Eye (tissue), 1 donor: ENCODE measurements at places on chromosomes 1 and 21.

- DNase-seq, result peak; percentile 10
These were observed 95.1 kb downstream of the BARHL2 start for GRCh38 chr1:90621986-90622385.

DNA sequence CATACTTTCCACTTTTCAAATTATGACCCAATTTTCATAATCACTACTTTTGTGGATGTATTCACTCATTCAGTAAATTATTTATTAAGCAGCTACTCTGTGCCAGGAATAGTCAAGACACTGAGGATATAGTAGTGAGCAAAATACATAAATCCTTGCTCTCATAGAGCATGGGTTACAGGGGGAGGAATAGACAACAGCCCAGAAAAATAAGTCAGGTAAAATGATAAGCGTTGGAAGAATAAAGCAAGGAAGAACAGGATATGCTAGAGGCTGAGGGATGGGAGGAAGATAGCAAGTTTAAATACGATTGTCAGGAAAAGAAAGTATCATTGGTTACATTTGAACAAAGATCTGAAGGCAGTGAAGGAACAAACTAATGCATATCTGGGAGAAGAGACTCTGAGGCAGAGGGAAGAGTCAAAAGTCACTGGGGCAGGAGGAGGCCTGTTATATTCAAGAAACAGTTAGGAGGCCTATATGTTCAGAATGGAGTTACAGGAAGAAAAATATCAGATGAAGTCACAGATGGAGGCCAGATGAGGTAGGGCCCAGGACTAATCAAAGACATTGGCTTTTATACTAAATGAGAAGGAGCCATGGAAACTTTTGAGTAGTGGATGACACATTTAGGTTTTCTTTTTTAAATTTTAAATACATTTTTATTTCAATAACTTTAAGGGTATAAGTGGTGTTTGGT, 42.9 kb downstream of the SEC22B start:
- no peak for DNase-seq

- peak; percentile 75 for DNase-seq
These were observed 27.1 kb upstream of the HHAT start for GRCh38 chr1:210301615-210302000.

DNA sequence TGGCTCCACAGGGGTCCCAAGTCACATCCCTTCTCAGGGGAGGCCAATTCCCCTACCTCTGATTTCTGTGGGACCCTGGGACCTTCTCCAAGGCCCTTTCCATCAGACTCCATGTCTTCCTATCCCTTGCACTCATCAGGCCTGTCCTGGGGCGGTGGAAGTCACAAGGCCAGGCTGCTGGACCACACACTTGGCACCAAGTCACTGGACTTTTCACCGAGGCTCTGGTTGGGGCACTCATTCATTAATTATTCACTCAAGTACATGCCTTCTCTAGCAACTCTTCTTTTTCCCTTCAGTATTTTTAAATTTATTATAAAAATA, 11.2 kb upstream of the FOXO6 start:
- DNase-seq, result no peak

GRCh38 chr1:201181726-201182125, 8.9 kb upstream of the IGFN1 start:
- no peak for DNase-seq

- DNase-seq, result peak; percentile 33
These were observed 605.0 kb upstream of the PKN2 start for GRCh38 chr1:88079036-88079435.

GRCh38 chr1:32405672-32406467, 11.6 kb upstream of the BSDC1 start:
- no peak for DNase-seq

DNA sequence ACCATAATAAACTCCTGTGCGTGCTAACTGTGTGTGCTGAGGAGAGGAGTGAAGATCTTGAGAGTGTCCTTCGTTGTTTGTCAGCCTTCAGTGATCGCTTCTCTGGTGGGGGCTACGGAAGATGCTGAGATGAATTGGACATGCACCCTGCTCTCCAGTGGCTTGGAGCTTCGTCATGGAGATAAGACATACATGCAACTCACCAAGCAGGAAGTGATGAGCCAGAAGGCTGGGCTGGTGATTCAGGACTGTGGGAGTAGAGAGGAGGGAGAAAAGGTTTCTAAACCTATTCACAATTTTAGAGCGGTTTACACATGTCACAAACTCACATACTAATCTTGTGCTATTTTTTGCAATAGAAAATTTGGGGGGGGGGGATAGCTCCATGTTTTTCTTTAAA, 128.9 kb upstream of the ADAR start:
- DNase-seq, result no peak

GRCh38 chr1:214213136-214213535, 67.8 kb upstream of the SMYD2 start:
- no peak for DNase-seq

GRCh38 chr1:243718893-243719292, 131.2 kb downstream of the AKT3 start:
- no peak for DNase-seq

DNA sequence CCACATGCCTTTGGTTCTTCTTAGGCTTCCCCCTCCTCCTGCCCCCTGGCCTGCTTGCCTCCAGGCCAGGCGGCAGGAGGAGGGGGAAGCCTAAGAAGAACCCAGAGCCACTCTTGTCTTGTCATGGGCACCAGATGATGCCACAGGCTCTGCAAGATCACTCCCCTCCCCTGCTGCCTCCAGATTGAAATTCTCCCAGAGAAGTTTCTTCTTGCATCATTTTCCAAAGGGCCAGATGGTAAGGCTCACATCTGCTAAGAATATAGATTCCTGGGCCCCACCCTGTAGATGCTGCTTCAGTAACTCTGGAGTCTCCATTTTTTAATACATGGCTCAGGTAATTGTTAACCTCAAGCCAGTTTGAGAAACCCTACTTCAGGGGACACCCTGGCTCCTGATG, 60.8 kb downstream of the FAM163A start:
- DNase-seq, result no peak

DNA sequence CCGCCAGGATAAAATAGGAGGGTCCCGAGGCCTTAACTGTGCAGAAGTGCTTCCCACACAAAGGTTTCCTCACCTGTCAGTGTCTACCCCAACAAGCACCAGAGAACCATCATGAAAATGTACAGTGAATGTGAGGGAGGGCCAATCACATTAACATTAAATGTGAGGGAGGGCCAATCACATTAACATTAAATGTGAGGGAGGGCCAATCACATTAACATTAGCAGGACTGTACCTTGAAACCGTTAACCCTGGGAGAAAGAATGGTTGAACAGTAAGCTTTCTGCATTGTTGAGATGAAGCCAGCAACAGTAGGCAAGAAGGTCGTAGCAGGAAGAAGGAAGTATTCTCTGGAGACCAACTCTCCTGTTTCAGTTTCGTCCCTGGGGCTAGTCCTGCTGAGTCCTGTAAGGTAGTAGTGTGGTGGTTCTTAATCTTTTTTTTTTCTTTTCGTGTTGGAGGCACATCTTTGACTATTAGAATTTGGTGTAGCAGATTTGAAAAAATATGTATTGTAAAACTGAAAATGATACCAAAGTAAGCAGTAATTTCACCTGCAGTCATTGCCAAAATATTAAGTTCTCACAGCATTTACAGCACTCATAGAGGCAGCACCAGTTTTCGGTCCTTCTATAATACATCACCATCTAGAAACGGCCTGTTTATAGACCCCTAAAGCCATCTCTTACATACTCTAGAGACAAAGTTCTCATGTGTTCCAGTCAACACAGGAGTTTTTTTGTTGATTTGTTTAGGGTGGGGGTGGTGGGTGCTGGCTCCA, 98.6 kb upstream of the PPP2R5A start:
- no peak for DNase-seq

DNA sequence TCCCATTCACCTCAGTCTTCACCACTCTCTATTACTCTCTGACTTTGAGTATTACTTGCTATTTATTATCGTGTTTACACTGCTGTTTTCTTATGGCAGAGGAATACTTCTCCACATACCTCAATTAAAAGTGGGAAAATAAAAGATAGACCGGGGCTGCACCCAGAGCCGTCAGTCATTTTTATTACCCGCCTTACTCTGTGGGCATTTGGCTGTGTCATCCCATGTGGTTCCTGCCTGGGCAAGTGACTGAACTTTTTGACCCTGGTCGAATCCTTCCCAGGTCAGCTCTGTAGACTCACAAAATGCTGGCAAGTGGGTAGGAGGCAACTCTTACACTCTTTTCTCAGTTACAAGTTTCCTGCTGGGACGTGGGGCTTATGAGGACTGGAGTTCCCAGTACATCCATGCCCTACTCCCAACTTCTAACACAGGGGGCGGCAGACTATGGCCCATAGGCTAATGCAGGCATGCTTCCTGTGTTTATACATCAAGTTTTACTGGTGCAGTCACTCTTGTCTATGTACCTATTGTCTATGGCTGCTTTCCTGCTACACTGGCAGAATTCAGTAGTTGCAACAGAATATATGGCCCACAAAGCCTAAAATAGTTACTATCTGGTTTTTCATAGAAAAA, 69.5 kb upstream of the KCND3 start:
- DNase-seq, result no peak

DNA sequence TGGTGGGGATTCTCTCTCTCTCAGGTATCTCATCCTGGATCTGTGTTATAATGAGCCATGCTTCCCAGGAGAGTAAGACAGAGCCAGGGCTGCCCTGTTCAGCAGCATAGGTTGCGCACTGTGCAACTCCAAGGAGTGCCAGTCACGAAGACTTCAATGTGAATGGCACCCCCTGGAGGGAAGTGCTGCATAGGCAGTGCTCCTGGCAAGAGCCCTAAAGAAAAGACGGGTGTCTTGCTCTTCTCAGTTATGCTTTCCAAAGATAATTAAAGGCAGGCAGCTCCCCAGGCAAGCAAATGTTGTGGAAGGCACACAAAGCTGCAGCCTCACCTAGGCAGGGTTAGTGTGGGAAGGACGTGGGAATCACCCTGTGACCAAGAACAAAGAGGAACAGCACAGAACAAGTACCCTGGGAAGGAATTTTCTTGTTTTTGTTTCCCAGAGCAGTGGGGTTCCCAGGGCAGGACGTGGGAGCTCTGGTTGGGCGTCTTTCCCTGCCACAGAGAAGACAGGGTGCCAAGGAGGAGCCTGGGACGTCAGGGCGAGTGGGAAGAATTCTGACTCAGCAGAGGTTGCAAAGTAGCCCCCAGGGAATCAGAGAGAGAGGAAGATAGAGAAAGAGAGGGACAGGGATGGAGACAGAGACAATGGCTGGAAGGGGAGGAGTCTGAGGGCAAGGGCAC, 120.9 kb downstream of the KCNN3 start:
- no peak for DNase-seq

DNA sequence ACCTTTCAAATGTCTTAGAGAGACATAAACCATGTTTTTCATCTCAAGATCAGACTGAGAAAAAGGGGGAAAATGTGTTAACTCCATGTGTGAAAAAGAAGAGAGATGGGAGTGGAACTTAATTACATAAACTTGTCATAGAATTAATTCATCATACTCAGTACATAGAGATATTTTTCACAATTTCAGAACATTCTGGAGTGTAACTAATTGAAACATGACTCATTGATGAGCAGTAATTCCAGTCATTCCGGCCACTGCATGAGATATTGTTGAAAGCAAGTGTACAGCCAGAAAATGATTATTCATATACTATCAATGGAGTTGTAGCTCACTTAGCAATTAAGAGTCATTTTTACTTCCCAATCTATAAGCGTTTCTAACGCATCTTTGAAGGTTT, 739.3 kb downstream of the LTN1 start:
- peak; percentile 8 for DNase-seq

DNA sequence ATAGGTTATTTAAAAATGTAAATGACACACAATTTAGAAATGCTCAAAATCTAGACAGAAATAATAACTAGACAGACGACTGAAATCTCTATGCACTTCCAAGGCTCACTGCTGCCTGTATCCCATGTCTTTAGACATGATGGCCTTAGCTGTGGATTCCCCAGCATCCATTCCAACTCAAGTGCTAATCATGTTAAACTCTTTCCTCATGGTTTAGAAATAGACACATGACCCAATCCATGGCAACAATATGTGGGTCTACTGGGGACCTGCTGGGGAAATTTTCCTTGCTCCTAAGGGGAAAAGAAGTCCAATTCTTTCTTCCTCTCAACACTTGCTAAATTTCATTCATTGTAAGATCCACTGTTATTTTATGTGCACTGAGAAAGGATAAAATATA, 188.5 kb downstream of the SLC45A1 start:
- DNase-seq, result no peak

DNA sequence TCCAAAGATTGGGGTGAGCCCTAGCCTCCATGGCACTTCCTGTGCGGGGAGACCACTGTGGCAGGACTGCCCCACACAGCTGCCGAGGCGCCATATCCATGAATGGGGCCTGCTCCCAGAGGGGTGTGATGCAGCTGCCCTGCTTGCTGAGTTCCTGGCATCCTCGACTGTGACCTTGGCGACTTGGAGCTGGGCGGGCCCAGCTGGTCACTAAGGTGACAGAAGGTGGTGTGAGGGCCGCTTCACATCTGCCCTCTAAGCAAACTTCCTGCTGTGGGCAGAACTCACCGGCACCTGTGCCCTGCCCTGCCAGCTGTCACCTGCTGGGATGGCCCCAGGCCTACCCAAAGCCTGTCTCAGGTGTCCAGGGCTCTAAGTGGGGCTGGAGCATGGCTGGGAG, 9.0 kb downstream of the TMEM61 start:
- DNase-seq, result no peak

DNA sequence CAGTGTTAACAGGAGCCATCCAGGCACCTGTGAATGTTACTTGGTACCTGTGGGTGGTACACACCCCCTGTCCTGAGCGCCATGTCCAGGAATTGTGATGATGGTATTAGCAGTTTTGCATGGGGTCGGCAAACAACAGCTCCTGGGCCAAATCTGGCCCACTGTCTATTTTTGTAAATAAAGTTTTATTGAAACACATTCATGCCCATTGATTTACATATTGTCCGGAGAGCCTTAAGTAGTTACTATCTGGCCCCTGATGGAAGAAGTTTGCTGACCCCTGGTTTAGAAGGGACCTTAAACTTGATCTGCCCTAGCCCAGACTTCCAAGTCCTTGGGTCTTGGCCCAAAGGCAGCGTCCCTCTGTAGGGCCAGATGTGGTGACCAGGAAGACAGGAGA, 58.3 kb downstream of the SPSB1 start:
- DNase-seq, result no peak

DNA sequence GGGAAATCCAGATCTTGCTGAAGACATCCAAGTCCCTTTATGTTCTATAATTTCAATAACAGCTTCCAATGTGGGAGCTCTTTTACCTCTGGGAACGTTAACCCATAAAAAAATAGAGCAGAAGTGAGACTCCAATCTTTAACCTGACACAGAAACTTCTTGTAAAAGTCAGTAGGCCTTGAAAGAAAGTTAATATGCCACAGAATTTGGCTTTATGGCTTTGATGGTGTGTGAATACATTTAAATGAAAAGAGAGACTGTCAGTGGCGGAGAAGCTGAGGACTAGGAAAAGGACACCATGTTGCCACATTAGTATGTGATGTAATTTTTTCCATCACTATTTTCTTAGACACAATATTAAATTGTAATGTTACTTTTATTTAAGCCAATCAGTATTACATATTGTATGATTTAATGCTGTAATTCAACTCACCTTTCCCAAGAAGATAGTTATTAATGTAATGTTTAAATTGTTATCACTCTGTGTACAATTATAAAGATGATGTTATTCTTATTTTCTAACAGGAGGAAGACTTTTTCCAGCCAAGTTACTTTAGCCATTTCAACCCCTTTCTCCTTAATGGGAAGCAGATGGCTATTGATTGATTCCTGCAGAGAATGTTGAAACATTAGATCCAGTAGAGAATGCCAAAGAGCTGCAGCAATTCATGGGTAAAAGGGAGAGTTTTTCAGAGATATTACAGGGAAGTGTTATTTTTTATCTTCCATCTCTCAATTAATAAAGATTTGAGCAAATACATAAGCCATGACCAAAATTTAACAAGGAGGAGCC, 17.5 kb upstream of the CLDN8 start:
- DNase-seq, result peak; percentile 73
